ENCODE measurements at places on chromosomes 3 and 15.

DNA sequence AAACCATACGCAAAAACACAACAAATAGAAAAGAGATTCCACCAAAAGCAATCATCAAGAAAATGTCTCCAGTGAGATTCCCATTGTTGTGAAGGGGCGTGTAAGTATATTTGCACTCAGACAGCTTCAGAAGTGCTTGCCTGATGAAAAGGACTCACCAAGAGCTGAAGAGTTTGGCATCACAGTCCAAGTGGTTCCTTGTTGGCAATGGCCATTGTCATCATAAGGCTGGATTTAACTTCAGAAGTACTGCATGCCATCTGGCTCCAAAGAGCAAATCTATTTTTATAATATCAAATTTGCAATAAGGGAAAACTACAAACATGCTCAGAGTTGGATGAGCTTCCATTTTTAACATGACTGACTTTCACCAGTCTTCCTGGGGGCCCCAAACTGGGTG, 505.3 kb upstream of the NR2F2 start:
- DNase-seq: no peak

DNA sequence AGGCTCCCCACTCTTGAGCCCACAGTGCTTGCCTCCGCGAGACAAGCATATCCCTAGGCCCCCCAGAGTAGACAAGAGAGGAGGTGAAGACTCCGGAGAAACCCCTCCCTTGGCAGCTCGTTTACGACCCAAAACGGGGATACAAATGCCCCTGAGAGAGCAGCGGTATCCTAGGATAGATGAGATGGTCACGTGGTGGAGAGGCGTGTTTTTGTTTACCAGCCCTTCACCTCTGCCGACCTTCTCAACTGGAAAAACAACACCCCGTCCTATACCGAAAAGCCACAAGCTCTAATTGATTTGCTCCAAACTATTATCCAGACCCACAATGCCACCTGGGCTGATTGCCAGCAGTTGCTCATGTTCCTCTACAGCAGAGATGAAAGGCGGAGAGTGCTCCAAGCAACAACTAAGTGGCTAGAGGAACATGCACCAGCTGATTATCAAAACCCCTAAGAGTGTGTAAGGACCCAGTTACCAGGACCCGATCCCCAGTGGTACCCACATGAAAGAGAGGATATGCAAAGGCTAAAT, 99.5 kb upstream of the OSBPL11 start:
- DNase-seq: no peak

DNA sequence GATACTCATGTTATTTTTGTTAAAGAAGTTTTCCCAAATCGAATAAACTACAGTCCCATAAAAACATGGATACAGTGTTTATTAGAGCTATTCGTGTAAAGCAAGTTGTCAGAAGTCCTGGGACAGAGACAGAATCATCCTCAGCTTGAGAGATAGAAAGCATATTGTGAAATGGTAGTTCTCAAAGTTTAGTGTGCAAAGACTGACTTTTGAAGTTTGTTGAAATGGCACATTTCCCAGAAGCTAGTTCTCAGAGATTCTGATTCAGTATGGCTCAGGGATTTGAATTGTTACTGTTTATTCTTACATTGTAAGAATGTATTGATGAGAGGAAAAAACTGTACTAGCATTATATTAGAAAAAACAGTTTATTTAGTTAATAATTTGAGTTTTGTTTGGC, 22.1 kb downstream of the GABRR3 start:
- DNase-seq: no peak

DNA sequence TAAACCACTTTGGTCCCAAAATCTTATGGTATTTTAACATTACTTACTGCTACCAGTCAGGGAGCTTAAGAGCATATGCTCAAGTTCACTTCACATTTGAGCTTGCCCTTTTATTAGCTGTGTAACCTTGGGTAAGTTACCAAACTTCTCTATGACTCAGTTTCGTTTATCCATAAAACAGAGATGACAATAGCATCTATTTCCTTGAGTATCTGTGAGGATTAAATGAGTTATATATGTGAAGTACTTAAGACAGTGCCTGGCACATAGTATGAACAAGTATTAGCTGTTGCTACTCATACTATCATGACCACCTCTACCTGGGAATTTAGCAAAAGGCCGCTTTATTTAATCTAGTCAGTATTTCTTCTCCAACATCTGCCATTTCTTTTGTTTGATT, 5.9 kb downstream of the ATOSA start:
- DNase-seq: no peak

GRCh38 chr3:30399394-30400181, 206.8 kb upstream of the TGFBR2 start:
- no peak for DNase-seq

- DNase-seq: no peak
Observed at GRCh38 chr3:127651516-127652172, 21.1 kb upstream of the ABTB1 start.

DNA sequence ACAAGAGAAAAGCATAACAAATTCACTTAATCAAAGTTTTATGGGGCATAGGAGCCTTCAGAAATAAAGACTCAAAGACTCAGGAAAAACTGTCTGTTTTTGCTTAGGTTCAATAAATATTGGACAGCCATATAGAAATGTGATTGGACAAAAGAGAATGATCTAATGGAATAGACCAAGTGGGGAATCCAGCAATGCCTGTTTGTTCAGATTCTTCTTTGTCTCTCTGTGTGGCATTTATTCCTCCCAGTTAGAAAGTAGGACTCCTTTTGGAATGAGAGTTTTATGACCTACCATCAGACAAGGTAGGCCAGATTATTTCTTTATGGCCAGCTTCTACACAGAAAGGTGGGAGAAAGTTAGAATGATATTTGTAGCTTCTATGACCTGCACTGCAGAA, 1460.1 kb downstream of the OTOL1 start:
- no peak for DNase-seq

- no peak for DNase-seq
Observed at GRCh38 chr3:126955004-126955790, 27.7 kb upstream of the PLXNA1 start.

- no peak for DNase-seq
Observed at GRCh38 chr15:99857836-99858235, 124.6 kb upstream of the LYSMD4 start.

- DNase-seq: no peak
Observed at GRCh38 chr15:91271565-91272153, 171.6 kb downstream of the SV2B start.

- DNase-seq: no peak
Observed at GRCh38 chr3:99365396-99365795, 273.0 kb upstream of the COL8A1 start.

DNA sequence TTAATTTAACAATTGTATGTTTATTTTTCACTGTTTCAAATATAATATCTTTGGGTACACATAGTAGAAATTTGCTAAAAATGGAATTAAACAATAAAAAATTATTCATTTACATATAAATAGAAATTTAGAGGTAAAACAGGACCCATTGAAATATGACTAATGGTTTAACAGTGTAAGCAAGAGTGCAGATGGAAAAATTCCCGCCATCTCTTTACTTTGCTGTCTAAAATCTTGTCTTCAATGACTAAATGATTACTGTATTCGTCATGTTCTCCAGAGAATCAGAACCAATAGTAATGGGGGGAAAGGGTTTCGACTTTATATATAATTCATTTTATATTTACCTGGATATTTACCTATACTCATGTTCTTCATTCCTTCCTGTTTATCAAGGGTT, 163.1 kb downstream of the IL1RAP start:
- no peak for DNase-seq

- no peak for DNase-seq
Observed at GRCh38 chr15:80052597-80053304, 6.7 kb upstream of the ZFAND6 start.

GRCh38 chr3:52600258-52600657, 63.9 kb downstream of the UQCC5 start:
- no peak for DNase-seq

GRCh38 chr3:16419640-16420241, 93.8 kb downstream of the RFTN1 start:
- no peak for DNase-seq

DNA sequence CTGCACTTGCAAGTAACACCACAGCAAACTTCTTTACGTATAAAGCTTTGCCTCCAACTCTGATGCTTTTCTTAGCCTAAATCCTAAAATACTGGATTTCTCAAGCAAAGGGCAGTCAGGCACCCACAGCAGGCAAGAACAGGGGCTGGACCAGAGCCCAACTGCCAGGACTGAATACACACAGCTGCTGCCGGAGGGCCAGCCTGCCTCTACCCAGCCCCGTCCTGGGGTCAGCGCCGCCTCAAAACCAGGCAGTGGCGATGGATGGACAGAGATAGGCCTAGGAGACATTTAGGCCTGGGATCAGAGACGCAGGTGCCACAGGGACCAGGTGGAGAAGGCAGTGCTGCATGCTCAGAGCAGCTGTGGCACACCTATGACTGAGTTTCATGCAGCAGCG, 47.6 kb upstream of the SEC61A1 start:
- no peak for DNase-seq

GRCh38 chr15:78244101-78244500, 9.7 kb upstream of the ACSBG1 start:
- DNase-seq: no peak

DNA sequence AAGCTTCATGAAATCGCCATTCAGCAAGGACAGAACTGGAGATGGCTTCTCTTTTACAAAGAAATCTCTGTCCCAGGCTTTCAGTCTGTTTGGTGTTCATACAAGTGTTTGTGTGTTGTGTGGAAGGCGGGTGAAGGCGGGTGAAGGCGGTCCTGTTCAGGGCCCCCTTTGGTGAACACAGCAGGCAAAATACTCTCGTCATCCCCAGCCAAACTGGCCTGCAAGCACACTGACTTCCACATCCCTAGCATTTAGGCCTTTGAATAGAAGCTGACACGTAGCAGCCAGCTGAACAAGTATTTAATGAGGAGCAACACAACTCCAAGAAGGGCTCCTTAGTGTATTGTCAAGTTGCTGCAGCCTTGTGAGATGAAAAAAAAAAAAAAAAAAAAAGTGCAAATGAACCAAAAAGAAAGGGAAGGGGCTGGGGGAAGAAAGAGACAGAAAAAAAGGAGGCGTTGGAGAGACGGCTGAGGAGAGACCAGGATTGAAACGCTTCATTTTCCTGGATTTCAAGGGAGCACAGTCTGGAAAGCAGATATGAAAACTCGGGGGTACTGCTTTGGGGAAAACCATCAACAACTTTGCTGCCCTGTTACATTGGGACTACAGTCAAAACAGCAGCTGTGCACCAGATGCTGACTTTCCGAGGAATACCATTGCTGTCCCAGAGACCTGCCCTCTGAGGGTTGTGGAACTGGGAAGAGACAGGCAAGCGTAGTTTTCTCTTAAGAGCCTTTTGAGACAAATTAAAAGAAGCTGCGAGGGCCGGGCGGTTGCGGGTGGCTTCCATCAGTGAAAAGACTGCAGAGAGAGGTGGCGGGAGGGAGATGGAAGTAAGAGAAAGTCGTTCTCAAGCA, 74.6 kb downstream of the TGFBR2 start:
- no peak for DNase-seq

DNA sequence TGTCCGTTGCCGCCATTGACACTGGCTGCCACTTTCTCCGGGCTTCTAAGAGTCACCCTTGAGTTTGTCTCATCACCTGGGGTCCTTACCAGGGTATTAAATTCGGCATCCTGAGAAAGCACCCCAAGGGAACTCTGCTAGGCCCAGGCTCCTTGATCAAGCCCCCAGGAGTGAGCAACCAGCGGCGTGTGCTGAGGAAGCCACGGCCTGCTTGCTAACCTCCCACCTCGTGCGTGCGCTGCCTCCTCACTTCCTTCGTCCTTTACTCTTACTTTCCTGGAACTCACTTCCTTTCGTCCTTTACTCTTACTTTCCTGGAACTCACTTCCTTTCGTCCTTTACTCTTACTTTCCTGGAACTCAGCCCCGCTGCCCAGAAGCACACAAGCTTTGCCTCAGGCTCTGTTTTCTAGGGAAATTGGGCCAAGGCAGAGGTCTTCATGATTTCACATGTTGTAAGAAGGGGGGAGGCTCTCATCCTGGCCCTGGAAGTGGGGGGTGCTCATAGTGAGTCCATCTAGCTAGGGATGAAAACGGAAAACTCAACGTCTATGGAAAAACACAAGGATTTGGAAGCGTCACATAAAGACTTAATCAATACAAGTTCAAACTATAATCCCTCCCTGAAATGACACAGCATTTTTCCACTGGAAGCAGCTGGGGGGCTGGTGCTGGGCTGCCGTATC, 36.7 kb upstream of the BDH1 start:
- no peak for DNase-seq

DNA sequence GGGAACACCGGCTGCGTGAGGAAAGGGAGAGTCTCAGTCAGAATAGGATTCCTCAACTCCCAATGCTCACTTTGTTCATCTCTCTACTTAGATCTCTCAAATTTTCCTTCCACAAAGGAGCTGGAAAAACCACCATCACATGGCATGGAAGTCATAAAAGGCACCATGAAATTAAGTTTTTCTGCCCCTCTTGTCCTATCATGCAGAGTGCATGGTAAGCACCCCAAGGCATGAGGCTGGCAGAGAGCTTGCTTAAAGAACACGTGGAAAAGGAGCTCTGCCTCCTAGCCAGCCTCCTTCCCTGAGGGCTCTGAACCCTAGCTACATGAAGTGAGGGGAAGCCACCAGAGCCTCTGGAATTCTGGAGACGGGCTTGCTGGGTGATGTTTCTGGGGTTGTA, 17.8 kb downstream of the STIMATE start:
- DNase-seq: no peak

DNA sequence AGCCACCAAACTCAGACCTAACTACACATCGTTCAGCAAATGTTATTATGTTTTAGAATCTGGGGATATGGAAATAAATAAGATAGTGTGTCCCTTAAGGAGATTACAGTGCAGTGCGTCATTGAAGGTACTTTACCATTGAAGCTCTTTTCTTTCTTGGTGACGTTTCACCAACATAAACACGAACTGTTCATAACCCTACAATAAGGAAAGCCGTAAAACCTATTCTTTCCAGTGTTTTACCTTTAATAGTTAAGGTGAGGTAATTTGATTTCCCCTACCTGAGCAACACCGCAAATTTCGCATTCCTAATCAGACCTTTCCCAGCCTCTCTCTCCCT, 826 bp downstream of the CCDC66 start:
- no peak for DNase-seq

GRCh38 chr3:131350506-131350905, 31.1 kb upstream of the NUDT16 start:
- no peak for DNase-seq

DNA sequence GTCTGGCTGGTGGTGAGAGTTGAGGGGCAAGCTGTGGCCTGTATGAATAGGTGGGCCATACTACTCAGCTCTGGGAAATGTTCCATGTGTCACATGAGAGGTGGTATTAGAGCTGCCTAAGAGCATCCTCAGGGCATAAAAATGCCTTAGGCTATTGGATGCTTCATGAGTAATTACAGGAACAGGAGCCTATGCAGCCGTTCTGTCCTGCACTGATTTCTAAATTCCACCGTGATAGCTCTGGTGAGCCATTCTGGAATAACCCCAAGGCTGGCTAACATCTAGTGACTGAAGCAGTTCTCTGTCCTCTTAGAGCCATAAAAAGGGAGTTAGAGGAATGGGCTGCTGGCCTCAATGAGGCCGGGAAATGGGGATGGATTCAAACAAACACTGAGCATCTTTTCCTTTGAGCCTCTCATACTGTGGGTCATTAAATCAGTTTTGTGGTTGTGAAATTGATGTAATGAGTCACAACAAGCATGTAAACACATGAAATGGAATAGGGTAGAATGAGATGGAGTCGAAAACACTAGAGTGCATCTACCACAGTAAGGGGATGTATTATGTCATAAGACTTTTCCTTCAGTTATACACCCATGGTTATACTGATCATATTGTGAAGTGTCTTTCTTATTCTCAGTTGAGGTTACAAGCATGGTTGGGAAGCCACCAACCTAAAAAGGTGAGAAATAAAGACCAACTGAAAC, 41.0 kb downstream of the DGKG start:
- no peak for DNase-seq

Measured in activated gamma-delta T cell (primary cell).